HAP-1 (cell line): ENCODE measurements at places on chromosomes 16 and 17.

DNA sequence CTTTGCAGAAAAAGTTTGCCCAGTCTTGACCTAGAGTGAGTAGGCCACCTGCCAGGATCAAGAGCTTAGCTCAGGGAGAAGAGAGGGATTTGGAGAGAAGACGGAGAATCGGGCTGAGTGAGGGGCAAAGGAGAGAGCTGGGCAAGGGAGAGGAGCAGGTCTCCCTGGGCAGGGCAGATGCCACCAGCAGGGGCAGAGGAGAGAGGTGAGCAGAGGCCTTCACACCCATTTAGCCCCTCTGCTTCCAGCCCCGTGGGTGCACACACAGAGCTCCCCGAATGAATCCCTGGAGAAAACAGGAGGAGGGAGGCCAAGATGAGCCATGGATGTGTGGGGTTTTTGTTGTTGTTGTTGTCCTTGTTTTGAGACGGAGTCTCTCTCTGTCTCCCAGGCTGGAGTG is 29.2 kb downstream of the TBX4 start:
- DNase-seq, result no peak

- peak; percentile 61 for DNase-seq
Observed at GRCh38 chr16:15777533-15778203, 79.2 kb downstream of the MYH11 start.

DNA sequence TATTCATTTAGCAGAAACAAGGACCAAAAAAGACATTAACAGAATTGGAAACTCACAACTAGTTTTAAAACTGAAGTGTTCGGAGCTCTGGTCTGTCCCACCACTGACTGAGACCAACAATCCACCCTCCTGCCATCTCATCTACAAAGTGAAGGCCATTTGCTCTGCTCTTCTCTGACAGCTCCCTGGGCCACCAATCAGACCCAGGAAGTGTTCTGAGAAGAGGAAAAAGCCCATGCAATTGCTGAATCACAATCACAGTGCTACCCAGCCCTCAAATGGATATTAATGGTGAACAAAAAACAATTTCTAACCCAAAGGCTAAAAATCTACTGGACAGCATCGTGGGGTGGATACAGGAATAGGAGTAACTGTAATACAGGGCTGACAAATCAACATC is 2.1 kb downstream of the RPL23 start:
- DNase-seq, result no peak

DNA sequence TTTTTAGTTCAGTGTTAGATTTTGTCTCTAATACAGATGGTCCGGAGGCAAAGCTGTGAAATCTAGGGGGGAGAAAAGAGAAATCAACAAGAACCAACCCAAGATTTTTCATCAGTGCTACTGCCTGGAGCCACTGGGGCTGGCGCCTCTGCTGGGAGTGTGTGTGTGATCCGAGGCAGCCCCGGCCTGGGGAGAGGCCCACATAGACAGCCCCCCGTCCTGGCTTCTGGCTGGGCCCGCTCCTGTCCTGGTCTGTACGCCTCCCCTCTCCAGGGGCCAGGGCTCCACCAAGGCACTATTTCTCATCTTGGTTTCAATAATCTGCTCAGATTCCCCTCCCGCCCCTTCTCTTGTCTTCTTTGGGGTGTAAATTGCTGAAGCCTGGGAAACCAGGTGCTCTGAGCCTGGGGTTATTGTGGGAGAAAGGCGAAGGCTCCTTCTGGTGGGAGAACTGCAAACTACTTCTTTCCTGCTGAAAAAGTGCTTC is 7.8 kb downstream of the BAHCC1 start:
- DNase-seq, result no peak

- DNase-seq, result no peak
Observed at GRCh38 chr17:63178530-63178929, 212.5 kb downstream of the TANC2 start.

DNA sequence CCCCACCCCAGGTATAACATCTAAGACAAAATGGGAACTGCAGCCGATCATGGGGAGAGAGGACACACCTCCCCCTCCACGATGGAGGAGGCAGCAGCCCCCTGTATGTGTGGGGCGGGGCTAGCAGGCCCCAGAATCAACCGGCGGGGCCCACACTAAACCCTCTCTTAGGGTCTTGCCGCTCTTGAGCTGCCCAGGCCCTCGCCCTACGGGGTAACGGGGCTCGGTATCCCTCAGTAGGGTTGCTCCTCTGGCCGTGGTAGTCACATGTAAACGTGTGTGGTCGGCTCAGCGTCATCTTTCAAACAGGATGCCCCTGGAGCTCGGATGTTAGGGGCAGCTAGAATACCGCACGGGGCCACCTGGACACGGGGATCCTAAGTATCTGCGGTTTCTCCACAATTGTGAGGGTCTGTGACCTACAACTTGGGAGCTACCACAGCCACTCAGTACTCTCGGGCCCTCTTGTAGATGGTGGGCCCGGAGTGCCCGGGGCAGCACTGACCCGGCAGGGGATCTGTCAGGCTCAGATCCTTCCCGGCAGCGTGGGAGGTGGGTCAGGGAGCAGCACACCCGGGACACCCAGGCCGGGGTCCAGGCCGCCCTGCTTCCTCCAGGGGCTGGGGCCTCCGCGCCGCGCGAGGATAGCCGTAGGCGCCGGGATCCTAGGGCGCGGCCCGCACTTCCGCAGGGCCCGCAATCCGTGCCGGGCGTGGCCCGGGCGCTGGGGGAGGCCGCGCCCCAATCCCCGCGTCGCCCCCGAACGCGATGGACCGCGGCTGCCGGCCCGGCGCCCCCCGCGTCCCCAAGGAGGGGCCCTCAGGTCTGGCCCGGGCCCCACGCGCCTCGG is 781 bp downstream of the ARHGDIA start:
- DNase-seq, result peak; percentile 66

DNA sequence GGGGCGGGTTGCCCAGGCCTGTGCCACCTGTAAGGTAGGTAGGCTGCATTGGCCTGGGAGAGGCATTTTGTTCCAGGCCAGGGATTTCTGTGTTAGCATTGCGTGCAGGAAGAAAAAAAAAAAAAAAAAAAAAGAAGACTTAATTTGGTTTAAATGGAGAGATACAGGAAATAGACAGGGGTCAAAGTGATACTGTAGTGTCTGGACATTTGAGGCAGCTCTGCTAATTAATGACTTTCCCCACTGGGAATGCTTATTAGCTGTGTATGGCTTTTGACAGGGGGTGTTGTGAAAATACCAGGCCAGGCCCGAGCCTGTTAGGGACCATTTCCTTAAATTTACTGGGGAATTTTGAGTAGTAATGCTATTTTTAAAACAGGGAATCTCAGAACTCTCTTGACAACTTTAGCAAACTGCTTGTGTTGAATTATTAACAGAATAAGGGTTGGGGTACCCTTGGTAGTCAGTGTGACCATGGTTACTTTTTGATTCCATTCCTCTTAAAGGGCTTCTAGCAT is 1.0 kb downstream of the MAP2K4 start:
- DNase-seq, result no peak

DNA sequence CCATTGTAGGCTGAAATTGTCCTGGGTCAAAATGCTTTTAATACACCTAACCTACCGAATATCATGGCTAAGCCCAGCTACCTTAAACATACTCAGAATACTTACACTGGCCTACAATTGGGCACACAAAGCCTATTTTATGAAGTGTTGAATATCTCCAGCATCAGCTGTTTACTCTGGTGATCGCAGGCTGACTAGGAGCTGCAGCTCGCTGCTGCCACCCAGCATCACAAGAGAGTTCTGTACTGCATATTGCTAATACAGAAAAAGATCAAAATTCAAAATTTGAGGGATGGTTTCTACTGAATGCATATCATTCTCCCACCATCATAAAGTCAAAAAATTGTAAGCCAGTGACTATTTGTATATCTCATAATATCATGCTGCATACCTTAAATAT is 55.3 kb downstream of the ULK2 start:
- DNase-seq, result no peak

DNA sequence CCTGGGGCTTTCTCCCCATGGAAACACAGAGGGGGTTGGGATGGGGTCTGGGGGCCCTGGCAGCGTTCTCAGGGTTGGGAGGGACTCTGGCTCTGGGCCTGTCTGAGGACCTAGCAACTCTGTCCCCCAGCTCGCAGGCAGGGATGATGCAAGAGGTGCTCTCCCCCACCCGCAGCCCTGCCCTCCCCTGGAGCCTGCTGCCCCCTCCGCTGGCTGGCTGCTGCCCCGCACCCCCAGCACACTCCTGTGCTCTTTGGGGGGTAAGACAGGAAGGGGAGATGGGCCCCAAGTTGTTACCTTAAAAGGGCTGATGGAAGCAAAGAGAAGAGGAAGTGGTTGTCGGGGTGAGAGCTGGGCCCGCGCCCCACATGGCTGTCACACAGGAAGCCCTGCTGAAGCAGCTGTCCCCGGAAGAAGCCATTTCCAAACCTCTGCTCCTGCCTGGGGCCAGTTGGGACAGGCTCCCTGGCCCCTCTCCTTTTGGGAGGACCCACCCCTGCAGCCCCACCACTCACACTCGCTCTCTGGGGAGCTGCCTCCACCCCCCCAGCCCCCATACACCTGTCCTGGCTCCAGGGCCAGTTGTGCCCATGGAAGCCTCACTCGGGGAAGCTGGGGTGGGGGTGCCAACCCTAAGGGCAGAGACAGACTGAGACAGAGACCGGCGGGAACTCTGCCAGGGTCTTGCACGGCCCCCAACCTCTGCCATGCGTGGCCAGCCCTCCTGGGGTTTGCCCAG is 2.5 kb downstream of the CORO1A start:
- DNase-seq, result no peak

DNA sequence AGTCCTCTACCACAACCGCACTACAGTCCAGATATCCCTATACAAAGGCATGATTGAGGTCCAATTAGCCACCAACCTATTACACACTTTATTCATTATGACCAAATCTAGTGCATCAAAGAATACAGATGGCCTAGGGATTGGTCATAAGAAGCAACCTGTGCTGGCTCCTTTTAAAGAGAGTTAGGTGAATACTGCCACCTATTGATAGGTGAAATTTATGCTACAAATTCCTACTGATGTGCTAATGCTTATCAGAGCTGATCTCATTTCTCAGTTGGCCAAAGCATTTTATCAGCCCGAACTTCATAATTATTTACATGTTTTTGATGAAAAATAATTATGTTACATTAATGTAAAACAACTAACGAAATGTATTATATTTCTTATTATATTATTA is 166.3 kb downstream of the ANKFN1 start:
- DNase-seq, result no peak

GRCh38 chr17:37714897-37715296 is 30.0 kb downstream of the HNF1B start:
- DNase-seq, result no peak

DNA sequence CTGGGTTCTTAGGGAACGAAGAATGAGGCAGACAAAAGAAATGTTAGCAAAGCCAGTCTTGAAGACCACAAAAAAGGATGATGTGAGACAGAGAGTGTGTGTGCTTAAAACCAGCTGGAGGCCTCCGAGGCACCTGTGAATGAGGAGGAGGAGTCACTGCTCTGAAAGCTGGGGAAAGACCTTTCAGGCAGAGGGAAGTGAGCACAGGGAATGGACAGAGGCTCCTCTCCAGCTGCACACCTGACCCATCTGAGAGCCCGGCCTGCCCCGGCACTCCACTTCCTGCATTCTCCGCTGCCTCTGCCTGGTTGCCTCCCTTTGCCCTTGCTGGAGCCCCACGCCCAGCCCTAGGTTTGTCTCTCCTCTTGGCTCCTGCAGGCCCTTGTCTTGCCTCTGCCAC is 55.2 kb upstream of the SREBF1 start:
- no peak for DNase-seq

DNA sequence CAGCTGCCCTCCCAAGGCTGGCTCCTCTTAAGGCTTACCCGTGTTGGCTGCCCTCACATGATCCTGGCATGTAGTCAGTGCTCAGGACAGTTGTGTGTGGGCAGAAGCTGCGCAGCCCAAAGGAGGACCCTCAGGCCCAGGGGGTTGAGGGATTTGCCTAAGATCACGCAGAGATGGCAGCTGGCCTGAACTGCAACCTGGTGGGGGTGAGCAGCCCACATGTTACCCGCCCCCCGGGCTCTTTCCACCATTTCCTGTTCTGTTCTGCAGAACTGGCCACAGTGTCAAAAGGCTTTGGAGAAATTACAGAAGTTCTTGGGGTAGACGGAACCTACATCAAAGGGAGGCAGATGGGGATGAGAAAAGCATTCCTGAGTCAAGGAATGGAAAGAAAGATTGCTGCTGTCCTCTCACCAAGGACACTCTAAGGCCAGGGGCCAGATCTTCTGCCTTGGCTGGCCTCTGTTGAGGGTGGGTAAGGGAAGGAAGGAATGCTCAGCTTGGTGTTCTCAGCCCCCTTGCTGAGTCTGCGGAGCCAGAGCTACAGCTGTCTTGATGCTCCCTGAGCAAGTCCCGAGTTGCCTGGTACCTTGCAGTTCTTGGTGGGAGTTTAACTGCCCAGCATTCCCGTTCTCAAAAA is 53.0 kb downstream of the EPN2 start:
- no peak for DNase-seq

- DNase-seq, result no peak
Observed at GRCh38 chr17:57092779-57093178, 7.7 kb downstream of the AKAP1 start.
